ENCODE measurements at places on chromosomes 16 and 17.

- no peak for DNase-seq
Observed at GRCh38 chr17:16952401-16952800, 19.5 kb downstream of the TNFRSF13B start.

DNA sequence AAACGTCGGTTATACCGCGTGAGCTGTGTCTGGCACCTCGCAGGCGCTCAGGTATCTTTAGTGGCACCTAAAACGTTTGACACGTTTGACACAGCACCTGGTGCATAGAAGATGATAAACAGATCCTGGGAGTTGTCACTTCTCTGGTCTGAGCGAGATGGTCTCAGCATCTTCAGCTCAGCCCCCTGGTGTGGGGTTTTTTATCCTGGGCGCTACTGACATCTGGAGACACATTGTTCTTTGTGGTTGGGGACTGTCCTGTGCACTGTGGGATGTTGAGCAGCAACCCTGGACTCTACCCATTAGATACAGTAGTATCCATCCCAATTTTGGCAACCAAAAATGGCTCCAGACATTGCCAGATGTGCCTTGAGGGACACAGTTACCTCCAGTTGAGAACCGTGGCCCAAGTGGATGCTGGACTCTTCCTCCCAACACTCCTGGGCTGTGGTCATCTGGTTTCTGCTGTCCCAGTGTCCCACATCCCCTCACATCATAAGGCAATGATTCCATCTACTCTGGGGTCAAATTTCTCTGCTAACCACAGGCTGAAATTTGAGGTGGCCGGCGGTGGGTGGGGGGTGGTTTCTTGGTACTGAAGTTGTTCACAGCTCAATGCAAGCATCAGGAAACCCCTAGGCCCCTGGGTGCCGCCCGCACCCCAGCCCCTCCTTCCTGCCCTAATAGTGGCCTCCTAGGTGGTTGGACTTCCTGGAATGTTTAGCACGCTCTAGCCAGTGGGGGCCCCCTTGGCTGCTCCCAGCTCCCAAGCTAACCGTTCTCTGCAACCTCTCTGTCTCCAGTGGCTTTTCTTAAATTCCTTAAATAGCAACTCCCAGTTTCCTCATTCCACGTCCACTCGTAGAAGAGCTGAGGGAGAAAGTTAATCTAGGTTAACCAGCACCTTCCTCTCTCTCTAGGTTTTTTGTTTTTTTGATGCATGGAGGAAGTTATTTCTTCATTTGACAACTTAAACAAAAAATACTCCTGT is 124.8 kb downstream of the ABCC1 start:
- no peak for DNase-seq

- no peak for DNase-seq
Observed at GRCh38 chr16:67187175-67187890, 2.6 kb downstream of the EXOC3L1 start.

GRCh38 chr17:78979780-78980623 is at the start of gene LGALS3BP:
Gene LGALS3BP, minus strand, starts transcription at chr17:78979923. Its CDS starts 2,732 bp downstream, at chr17:78977191.
- DNase-seq: no peak

DNA sequence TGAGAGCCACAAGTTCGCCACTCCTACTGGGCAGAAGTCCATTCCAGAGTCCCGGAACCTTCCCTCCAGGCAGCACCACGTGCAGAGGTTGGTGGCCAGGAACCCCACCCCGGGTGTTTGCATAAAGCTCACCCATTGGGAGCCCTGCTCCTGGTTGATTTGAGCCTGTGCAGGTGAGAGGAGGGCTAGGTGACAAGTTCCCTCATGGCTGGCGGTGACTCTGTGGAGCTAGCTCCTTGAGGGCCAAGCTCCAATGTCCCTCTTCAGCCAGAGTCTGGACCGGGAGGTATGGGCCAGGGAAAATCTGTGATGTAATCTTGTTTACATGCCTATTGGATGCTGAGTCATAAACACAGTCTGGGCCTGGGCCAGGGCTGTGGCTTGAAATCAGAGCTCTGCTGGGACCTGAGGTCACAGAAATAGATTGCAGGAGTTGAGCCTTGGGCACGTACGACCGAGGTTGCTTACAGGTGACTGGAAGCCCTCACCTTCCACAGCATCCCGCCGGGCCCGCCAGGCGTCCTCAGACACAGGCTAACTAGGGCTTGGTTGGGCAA is 118.9 kb downstream of the AATF start:
- no peak for DNase-seq

DNA sequence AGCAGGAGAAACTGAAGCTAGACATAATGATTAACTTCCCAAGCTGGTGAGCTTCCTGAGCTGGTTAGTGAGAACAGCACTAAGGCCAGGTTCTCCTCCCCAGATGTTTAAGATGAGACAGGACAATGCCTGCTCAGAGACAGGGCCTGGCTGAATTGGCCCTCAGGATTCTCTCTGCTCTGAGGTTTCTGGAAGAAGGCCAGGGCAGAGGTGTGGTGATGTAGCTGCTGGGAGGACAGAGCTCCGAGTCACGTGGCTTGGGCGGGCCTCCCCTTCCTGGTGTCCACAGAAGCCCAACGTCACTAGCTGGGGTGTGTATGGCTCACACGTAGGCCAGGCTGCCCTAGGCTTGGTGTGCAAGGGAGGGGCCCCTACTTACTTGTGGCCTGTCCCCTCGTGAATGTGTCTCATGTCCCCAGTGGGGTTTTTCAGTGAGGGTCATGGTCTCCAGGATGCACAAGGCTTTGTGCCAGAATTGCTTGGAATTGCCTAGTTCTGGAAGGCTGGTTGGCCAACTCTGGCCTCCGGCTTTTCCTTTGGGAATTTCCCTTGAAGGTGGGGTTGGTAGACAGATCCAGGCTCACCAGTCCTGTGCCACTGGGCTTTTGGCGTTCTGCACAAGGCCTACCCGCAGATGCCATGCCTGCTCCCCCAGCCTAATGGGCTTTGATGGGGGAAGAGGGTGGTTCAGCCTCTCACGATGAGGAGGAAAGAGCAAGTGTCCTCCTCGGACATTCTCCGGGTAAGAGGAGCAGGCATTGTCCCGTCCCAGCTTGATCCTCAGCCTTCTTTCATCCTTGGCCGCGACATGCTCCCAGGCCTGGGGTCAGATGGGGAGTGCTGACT is 3.4 kb downstream of the NOD2 start:
- peak; percentile 56 for DNase-seq

DNA sequence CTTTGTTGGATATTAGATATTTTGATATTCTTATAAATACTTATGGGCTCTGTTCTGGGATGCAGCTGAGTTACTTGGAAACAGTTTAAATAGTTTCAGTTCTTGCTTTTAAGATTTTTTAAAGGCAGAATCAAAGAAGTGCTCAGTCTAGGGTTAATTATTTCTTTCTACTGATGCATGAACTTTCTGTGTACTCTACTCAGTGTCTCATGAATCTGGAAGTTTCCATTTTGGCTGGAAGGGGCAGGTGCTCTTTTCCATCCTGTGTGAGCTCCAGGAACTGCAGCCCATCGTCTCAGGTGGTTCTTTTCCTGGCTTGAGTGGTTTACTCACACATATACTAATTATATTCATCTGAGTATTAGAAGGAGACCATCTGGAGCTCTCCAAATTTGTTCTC is 61.1 kb upstream of the CPHXL start:
- DNase-seq: no peak

DNA sequence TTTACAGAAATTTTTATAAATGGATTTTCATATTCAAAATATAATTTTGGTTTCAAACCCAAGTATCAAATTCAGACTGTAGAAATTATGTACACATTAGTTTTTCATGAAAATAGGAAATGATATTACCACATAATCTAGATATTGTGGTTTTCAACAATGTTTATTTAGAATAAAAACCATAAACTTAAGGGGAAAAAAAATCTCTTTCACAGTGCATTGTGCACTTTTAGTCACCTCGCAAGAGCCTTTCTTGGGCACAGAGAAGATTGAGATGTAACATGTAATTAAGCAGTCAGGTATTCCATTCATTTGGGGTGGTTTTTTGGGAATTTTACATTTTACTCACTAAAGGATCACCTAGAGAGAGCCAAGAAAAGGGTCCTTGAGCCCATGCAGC is 104.0 kb downstream of the TANC2 start:
- DNase-seq: no peak

- no peak for DNase-seq
Observed at GRCh38 chr16:17964196-17964595, 372.3 kb downstream of the NPIPA8 start.

- no peak for DNase-seq
Observed at GRCh38 chr17:60934723-60935122, 257.1 kb downstream of the BCAS3 start.

DNA sequence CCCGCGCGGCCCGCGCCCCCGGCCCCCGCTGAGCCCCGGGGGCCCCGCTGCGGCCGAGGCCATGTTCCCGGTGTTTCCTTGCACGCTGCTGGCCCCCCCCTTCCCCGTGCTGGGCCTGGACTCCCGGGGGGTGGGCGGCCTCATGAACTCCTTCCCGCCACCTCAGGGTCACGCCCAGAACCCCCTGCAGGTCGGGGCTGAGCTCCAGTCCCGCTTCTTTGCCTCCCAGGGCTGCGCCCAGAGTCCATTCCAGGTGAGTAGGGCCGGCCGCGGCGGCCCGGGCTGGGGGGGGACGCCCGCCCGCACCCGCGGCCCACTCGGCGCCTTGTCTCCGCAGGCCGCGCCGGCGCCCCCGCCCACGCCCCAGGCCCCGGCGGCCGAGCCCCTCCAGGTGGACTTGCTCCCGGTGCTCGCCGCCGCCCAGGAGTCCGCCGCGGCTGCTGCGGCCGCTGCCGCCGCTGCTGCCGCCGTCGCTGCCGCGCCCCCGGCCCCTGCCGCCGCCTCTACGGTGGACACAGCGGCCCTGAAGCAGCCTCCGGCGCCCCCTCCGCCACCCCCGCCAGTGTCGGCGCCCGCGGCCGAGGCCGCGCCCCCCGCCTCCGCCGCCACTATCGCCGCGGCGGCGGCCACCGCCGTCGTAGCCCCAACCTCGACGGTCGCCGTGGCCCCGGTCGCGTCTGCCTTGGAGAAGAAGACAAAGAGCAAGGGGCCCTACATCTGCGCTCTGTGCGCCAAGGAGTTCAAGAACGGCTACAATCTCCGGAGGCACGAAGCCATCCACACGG is 504 bp downstream of the MAZ start:
- peak; percentile 69 for DNase-seq

- DNase-seq: no peak
Observed at GRCh38 chr17:72971226-72971880, 121.1 kb downstream of the SLC39A11 start.

- no peak for DNase-seq
Observed at GRCh38 chr16:66427036-66427860, at the start of gene BEAN1. Gene BEAN1, plus strand, starts transcription at chr16:66427295. Its CDS starts 10,382 bp downstream, at chr16:66437677.
